ENCODE measurements at places on chromosomes 5 and 9.

DNA sequence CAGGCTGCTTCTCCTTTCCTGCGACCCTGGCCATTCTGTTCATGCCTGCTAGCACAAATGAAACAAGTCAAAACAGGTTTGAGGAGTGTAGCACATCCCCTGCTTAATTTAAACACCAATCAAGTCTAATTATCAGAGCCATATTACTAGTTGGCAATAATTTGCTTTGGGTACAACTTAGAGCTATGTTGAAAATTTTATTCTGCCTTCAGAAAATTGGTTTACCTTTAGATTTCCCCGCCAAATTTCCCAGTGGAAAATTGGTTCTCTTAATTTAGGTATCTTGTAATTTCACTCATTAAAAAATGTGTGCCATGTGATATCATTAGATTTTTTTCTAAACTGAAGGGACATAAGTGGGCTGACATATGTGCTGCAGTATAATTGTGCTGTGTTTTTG lies 265.8 kb downstream of the MAST4 start:
- DNase-seq, result no peak

DNA sequence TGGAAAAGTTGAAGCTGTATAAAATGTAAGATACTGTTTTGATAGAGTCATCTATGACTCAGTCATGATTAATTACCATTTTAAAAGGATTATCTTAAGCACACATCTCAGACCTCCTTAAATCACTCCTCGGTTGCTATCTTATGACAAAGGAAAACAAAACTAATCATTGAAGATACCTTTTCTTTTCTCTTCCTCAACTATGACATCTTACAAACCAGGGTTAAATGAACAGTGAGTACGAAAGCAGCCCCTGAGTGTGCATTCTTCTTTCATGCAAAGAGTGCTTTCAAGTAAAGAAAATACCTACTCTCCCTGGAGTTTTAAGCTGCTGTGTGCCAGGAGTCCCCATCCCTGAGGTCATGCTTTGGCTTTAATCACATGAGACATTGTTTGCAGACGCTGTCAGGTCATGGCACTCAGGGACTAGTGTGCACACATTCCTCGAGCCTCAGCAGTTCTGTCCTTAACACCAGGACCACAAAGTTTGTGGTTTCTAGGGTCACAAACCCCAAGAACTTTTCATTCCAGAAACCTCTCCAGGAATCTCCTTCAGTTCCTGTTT lies 86.7 kb upstream of the ICE1 start:
- no peak for DNase-seq

- no peak for DNase-seq
These were observed 883.1 kb downstream of the CDH18 start for GRCh38 chr5:19104948-19105347.

GRCh38 chr9:14992516-14992915 lies 82.3 kb upstream of the FREM1 start:
- DNase-seq, result no peak

DNA sequence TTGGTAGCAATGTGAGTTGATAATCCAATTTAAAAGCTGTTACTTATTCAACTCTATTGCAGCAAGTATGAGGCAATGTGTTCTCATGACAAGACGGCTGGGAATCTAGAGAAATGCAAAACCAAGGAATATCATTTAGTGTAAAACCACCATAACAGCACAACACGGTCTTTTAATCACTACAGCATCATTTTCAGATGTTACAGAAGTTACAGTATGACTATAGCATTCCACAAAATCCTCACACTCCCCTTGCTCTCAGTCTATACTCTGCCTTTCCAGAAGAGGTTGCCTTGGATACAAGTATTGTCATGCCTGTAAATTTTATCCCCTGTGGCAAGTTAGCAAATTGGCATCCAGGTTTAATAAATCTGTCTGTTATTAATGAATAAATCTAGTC lies 28.6 kb upstream of the TAS2R1 start:
- no peak for DNase-seq

DNA sequence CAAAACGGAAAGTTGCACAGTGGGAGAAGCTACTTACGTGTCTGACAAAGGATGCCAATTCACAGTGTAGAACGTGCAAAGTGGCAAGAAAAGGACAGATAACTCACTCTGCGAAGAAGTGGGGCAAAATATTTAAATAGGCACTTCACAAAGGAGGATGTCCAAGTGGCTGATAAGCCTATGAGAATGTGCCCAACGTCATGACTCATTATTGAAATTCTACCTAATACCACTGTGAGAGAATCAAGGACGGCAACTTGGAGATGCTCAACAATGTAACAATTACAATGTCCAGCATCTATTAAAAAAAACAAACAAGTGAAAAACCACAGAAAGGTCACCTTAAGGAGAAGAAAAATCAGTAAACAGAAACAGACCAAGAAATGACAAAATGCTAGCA lies 59.0 kb downstream of the NACC2 start:
- DNase-seq, result no peak

DNA sequence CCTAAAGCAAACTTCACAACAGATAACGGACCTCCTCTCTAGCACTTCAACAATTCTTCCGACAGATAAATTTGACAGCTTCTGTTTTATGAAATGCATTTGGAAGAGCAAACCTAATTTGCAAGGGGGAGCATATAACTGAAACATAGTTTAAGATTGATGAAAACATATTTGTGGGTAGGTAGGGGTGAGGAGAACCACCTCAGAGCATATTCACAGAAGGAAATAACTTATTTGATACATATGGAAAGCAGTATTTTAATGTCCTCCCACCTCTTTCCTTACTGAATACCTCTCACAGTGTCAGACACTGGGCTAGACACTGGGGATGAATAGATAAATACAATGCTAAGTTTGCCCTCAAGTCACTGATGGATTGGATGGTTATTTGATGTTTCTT lies 384.8 kb downstream of the MAT2B start:
- DNase-seq, result no peak

- DNase-seq, result no peak
These were observed 1336.2 kb upstream of the C9orf72 start for GRCh38 chr9:28909526-28909925.

DNA sequence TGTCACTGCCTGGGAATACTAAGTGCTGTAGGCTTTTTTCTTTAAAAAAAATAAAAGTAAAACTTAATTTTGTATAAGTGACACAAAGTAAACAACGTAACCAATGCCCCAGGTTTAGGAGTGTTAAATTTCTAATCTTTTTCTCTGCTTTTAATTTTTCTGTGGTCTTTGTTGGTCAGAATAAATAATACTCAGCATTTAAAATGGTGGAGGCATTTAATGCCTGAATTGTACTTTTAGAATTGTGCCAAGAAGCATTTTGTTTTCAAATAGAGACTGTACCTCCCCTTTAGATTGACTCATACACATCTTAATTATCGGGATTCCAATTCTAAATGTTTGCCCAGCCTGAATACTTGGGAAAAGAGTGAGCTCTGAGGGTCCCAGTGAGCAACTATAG lies 1.6 kb downstream of the DMXL1 start:
- DNase-seq, result no peak

- DNase-seq, result no peak
These were observed 281.9 kb upstream of the IRX4 start for GRCh38 chr5:2164586-2164985.

GRCh38 chr9:27462434-27462833 lies 61.7 kb upstream of the IFNK start:
- DNase-seq, result no peak

- no peak for DNase-seq
These were observed 240.6 kb downstream of the MARCHF11 start for GRCh38 chr5:15938961-15939360.

DNA sequence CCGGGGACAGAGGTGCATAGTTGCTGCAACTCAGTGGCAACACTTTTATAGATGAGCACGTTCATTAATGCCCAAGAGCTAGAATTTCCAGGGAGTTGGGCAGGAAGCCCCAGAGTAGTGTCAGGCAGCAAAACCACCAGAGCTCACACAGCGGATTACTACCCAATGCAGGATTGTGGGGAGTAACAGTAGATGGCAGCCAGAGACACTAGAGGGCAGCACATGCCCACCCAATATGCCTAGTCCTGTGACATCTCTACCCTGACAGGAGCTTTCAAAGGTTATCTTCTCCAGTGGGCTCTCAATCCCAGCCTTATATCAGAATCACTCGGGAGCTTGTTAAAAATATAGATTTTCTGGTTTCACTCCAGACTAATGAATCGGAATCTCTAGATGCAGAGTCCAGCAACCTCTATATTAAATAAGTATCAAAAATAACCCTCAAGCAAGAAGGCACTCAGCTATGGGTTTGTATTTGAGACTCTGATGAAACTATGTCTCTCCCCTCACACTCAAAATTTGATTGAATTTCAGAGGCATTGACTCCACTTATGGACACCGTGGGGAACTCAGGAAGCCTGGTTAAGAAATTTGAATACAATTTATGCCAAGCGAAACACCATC lies 58.4 kb upstream of the PHF24 start:
- DNase-seq, result peak; percentile 56

- DNase-seq, result no peak
These were observed 31.2 kb upstream of the CTNNA1 start for GRCh38 chr5:138721979-138722378.

DNA sequence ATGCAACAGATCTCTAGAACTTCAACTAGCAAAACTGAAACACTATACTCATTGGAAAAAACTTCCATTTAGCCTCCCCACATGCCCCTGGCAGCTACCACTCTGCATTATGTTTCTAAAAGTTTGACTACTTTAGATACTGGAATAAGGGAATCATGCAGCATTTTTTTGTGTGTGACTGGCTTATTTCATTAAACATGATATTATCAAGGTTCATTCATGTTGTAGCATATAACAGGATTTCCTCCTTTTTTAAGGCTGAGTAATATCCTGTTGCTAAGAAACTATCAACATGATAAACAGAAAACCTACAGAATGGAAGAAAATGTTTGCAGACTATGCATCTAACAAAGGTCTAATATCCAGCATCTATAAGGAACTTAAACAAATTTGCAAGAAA lies 597.9 kb downstream of the DMRTA1 start:
- no peak for DNase-seq

GRCh38 chr5:152188251-152188650 lies 216.8 kb downstream of the NMUR2 start:
- no peak for DNase-seq

GRCh38 chr5:123249446-123249845 lies 160.4 kb downstream of the PRDM6 start:
- no peak for DNase-seq

- DNase-seq, result no peak
These were observed 133.7 kb upstream of the IQGAP2 start for GRCh38 chr5:76269259-76269931.

DNA sequence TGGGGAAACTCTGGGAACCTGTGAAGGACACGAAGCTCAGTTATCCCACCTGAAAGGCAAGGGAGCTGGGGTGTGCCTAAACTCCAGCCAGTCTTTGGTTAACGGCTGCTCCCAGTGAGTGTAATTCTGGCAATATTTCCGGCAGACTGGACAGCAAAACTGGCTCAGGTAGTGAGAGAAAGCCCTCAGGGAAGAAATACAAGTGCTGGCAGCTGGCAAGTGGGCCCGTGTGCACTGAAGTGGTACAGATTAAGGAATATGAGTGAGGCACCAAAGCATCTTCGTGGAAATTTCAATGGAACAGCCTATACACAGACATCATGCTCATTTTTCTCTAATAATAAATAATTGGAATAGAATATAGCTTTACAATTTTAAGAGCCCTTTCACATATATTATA lies 56.2 kb downstream of the ABHD17B start:
- no peak for DNase-seq

DNA sequence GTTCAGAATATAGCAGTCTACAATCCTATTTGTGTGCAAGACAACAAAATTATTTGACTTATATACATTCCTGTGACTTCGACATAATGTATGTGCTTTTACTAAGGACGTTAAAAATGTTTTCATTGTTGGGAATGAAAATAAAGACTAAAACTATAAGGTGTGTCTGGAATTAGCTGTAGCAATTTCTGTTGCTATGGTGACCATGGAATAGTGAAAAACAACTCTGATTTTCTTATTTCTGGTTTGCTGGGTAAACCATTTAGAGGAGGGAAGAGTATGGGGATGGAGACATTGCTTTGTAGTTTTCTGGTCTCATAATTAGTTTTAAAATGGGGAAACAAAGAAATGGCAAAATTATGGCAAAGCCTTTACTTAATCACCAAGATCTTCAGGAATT lies 343.2 kb downstream of the SEMA5A start:
- DNase-seq, result no peak

DNA sequence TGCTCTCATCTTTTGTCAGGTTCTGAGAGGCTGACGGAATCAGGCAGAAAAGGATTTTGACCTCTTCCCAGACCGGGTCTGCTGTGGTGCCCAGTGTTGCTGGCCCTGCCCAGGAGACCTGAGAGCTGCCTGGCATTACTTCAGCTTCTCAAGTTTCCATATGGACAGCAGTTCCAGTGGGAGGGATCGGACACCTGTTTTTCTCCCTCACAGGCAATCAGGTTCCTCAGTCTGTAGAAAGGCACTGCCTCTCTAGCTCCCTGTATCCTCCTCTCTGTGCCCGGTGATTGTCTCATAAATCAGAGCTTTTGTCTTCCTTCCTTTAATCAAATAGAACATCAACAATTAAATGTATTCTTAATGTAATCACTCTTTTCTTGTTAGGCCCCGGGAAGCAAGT lies 198.7 kb downstream of the SEMA6A start:
- DNase-seq, result no peak

GRCh38 chr5:60334281-60334713 lies 365.7 kb downstream of the DEPDC1B start:
- no peak for DNase-seq

- no peak for DNase-seq
These were observed 216.1 kb downstream of the FSTL4 start for GRCh38 chr5:133396187-133396741.

DNA sequence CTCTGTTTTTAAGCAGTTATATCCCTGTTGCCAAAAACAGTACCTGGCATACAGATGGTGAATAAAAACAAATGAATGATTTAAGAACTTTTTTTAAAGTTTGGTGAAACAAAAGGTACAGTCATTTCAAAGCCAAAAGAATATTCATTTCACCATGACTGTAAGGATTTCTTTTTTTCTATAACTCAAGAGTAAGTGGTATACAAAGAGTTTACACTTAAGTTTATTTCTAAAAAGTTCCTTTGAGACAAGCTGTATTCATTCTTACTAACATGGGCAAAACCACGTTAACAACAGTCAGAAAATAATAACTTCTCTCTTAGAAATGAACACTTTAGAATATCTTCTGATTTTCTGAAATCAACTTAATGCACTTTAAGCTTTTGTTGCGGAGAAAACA lies 5.3 kb downstream of the TMEM161B start:
- DNase-seq, result no peak

- no peak for DNase-seq
These were observed 117.9 kb downstream of the GOLPH3 start for GRCh38 chr5:32055891-32056866.

Data from KG1 (cell line).